GM12892 (cell line): ENCODE measurements at places on chromosomes 3 and 15.

DNA sequence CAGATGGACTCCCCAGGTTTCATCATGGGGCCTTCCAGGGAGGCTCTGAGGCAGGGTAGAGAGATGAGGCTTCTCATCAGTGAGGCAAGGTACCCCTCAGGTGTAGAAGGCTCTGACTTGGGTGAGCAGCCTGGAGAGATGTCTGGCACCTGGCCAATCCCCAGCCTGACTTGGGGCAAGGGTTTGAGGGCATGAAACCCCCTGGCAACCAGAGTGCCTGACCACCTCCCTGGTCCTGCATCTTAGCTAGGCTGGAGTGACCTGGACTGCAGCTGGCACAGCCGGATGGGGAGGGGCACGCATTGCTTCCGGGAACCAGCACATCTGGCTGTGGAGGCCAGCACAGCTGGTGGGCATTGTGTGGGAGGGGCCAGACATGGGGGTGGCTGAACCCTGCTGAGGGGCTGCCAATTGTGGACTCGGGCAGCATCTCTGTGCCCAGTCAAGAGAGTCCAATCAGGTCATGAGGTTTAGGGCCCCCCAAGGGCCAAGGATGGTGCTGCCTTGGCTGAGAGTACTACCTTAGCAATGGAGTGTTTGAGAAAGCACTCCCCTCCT lies 1.9 kb downstream of the ZBTB47 start:
- no peak for DNase-seq

DNA sequence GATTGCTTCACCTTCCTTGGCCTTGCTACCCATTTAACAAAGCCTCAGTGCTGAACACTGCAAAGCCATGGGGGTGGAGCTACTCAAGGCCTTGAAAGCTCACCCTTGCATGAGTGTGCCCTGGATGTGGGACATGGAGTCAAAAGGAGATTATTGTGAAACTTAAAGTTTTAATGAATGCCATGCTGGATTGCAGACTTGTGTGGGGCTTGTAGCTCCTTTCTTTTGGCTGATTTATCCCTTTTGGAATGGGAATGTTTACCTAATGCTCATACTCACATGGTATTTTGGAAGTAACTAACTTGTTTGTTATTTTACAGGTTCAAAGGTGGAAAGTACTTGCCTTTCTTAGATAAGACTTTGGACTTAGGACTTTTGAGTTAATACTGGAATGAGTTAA lies 538.5 kb upstream of the NECTIN3 start:
- DNase-seq = no peak

DNA sequence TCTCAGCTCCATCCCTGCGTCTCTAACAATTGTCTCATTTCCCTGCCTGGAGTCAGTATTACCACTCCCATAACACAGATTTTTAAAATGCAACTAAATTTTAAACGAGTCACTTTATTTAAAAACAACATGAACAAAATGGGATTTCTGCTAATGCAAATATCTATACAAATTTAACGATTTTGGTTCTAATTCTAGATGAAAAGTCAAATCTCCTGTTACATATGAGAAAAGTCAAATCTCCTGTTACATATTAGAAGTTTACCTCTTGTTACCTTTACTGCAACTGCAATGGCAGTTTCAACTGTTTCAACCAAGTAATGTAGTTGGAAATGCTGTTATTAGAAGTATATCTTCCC lies 578 bp upstream of the RPL39L start:
- DNase-seq = no peak

- DNase-seq = no peak
Measured at GRCh38 chr3:5078151-5078550, 43.9 kb upstream of the ARL8B start.

GRCh38 chr15:75059607-75060006 lies 36.2 kb downstream of the PPCDC start:
- DNase-seq = no peak

- no peak for DNase-seq
Measured at GRCh38 chr3:189839576-189839975, 208.4 kb downstream of the TP63 start.

GRCh38 chr3:73270839-73271483 lies 209.5 kb downstream of the EBLN2 start:
- no peak for DNase-seq

DNA sequence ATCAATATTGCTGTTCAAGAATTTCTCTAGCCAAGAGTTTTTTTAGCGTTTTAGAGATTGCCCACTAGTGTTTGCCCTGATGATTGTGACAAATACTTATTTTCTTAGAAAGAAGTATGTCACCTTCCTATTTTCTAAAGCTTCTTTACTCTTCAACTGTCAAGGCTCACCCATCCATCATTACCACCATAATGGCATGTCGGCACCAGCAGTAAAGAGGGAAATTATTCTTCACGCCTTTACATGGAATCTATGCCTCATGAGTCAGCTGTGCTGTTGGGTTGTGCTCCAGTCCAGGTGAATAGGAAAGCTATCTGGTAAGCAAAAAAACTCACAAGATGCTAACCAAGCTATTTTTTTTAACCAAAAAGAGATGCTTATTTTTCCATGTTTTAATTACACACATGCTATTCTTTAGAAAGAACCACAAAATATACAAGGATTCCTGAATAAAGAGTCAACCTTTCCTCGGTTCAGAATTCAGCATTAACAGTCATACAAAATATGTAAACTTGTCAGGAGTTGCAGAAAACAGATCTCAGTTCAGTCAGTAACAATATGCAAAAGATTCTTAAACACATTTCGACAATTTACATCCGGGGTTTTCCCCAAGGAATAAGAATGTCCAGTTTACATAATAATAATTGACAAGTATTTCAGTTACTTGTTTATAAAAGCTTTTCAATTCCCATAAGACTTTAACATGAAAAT lies 128.0 kb downstream of the ATP8B4 start:
- DNase-seq = no peak

DNA sequence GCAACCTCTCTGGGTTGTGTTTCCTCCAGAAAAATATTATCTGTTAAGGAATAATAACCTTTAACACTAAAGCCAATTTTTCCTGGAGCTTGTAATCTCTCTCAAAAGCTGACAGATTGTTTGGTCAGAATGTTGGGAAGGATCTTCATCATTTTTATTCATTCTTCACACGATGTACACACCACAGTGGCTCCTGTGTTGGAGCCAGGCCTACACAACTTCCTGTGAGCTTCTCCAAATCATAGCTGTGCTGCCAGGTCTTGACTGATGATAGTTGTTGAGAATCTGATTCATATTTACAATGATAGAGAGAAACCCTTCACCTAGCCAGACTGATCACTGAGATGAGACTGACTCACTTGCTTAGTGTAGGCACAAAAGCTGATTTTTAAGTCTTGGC lies 151.0 kb upstream of the ROBO2 start:
- no peak for DNase-seq

GRCh38 chr3:105118905-105119304 lies 247.8 kb upstream of the ALCAM start:
- no peak for DNase-seq

GRCh38 chr3:192174283-192174682 lies 553.1 kb downstream of the FGF12 start:
- no peak for DNase-seq

GRCh38 chr3:141795276-141795675 lies 32.1 kb downstream of the GRK7 start:
- DNase-seq = no peak

- DNase-seq = no peak
Measured at GRCh38 chr15:34796847-34797435, 1.6 kb upstream of the ACTC1 start.

DNA sequence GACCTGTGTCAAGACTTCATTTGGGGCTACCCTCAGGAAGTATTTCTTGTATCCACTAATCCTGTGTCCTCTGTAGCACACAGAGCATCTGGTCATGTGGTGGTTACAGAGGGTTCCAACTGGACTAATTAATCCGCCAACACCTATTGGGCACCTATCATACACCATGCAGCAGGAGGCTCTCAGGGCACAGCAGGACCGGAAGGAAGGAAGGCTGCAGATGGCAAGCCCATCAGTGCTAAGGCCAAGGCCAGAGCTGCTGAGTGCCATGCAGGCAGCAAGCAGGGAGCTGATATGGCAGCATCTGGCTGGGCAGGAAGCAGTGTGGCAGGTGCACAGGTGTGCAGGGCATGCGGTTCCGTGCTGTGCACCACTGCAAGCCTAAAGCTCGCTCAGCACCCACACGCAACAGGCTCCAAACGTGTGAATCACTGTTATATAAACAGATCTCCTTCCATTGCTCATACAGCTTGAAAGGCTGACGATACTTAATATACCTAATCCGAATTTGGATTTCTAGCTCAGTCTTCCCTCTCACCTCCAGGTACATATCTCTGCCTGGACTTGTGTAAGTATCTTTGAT lies 64.4 kb upstream of the SNRPA1 start:
- DNase-seq = no peak

DNA sequence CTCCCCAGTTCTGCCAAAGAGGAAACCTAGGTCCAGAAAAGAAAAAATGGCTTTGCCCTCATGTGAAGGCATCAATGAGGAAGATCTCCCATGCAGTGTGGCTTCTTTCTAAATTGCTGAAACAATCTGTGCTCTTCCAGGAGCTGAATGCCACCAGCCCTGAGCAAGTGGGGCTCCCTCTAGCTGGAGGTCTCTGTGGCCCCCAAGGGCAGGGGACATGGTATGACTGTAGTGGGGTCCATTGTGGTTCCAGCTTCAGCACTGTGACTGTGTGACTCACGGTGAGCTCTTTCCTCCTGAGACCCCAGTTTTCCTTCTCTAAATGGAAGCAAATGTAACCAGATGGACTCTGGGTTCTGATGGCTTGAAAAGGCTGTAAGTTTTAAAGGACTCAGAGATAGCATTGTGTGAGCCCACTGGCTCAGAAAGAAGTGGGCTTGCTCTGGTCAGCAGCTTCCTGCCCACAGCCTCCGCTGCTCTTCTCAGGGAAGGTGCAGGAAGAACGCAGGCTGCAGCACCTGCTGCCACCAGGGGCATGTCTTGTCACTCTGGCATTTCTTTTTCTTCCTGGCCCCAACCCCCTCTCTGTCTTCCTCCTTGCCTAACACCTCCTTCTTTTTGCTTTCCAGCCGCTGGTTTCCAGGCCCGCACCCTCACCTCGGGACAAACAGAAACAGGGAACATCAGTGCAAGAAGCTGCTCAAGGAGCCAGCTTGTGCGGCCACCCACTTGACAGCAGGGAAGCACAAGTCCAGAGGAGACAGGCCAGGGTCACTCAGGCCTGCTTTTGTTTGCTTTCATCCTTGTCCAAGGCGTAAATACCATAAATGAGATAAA lies 5.8 kb upstream of the CXCR6 start:
- DNase-seq = no peak

DNA sequence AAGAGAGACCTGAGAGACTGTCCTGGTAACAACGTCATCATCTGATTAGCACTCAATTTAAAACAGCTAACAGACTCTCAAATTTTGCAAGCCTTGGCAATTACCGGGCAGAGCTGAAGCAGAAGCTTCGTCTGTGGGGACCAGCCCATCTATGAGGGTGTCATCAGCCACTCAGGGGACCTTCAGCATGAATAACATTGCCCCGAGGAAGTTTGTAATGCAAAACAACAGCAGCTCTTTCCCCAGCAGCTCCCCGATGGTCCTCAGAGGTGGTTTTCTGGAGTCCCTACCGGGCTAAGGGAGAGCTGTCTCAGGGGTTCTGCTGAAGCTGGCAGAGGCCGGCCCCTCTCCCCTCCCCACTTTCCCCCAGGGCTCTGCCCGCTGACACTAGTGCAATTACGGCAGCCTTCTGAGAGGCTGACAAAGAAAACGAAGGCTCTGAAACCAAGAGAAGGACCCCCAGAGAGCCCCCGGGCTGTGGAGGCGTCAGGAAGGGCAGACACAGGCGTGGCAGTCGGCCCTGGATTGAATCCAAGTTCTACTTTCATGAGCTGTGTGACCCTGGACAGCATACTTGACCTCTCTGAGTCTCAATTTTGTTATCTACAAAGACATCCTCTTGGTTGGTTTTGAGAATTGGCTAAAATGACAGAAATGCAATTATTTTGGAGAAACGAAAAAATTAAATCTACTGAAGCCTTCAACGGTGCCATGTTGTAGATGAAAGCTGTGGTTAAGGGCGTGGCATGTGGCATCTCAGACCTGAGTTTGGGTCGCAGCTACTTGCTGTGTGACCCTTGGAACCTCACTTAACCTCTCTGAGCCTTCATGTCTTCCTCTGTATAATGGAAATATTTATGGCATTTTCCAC lies 102.1 kb upstream of the TLE3 start:
- no peak for DNase-seq

DNA sequence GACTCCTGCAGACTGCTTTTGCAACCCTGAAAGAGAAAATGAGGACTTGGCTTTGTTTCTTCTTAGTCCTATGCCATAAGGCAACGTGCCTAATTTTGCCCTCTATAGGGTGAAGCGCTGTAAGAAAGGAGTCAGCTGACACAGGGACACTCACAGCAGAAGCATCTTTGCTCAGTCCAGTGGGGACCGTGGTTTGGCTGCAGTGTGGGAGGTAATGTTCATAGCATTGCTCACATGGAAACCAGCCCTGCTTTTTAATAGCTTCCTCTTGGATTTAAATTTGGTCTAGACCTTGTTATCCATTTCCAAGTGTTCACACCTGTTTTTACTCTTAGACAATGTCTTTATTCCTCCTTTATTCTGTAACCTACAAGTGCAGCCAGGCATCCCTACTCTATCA lies 1032.1 kb downstream of the NTRK3 start:
- no peak for DNase-seq

DNA sequence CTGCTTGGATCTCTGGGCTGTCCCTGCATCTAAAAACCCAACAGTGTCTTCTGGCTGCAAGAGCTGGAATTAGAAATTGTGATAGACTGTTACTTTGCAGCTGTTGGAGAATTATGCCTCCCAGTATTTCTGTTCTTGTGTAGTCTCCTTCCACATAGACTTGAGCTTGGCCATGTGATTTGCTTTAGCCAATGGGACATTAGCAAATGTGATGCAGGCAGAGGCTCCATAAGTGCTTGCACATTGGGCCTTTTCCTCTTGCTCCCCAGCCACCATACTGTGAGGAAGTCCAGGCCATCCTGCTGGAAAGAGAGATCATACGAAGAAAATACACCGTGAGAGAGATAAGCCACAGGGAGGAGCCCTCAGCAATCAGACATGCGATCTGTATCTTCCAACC lies 33.8 kb upstream of the RASGRF1 start:
- DNase-seq = no peak

DNA sequence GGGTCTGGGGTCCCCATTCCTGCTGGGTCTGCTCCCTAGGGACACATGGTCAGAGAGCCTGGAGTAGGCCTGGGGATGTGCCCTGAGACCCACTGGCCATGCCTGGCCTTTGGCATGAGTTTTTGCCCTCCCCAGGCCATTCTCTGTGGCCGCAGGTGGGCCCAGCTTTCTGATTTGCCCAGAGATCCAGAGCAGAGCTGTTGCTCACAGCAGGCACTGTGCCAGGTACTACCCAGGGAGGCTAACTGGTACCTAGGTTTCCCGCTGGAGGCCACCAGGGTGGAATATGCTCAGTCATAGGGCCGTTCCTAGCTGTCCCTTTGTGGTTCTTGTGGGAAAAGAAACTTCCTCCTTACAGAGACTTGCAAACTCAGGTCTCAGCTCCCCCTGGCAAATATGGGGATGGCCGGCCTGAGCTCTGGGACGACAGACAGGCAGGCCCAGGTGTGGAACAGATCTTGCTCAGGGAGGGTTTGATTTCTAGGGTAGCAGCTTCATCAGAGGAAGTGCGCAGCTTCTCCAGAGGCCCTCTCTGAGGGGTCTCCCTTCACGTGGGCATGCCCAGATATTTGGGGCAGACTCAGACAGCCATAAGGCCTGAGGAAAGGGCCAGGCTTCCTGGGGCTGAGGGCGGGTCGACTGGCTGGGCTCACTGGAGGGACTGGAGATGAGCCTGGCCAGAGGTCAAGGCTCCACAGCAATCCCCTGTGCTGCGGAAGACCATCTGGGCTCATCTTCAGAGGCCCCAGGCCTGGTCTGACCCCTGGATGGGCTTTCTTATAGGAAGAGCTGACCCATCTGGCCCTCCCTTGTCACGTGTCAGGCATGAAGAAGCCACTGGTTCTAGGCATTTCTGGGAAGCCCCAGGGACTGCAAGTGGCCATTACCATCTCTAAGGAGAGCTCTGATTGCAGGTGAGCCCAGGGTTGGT lies 28.0 kb downstream of the ACAA1 start:
- no peak for DNase-seq
